Stimulated activated CD4-positive, alpha-beta T cell treated with anti-CD3 and anti-CD28 coated beads, TNF-alpha, amount 100 ng/mL, for 1 hour (primary cell): ENCODE measurements at places on chromosomes 7 and 10.

DNA sequence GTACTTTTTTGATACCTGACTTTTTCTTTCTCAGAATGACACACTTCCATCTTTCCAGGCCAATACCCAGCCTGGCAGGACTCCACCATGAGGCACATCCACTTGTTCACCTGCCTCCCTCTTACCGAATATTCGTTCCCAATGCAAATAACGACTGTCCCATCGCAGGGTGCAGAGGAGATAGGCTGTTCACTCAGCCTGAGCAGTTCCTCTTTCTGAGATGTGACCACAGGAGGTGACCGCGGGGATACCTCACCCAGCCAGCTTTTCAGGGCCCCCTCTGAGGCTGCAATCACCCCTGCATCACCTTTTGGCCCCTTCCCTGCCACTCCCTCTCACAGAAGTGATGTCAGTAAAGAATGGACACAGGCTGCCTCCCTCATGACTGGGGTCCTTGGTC is 28.3 kb downstream of the PTPRN2 start:
- no peak for DNase-seq

DNA sequence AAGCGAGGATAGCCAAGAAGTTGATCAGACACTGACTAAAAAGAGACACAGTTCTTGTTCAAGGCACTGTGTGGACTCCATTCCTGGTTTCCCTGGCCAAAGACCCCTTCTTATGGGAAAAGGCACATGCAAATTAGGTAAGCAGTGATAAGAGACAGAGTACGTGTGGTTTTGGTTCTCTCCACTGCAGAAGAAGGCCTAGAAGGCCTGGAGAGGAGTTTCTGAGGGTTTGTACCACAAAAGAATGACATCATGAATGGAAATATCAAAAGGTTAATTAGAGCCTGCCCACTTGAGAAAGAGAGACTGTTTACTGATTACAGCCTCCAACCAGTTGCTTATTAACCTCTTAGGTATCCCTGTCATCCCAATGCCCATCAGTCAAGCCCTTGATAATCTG is 137.5 kb downstream of the ZNF365 start:
- no peak for DNase-seq

- DNase-seq, result no peak
Measured at GRCh38 chr7:30901856-30902255, 9.8 kb upstream of the AQP1 start.

- DNase-seq, result no peak
Measured at GRCh38 chr7:132551886-132552285, 24.4 kb downstream of the PLXNA4 start.

DNA sequence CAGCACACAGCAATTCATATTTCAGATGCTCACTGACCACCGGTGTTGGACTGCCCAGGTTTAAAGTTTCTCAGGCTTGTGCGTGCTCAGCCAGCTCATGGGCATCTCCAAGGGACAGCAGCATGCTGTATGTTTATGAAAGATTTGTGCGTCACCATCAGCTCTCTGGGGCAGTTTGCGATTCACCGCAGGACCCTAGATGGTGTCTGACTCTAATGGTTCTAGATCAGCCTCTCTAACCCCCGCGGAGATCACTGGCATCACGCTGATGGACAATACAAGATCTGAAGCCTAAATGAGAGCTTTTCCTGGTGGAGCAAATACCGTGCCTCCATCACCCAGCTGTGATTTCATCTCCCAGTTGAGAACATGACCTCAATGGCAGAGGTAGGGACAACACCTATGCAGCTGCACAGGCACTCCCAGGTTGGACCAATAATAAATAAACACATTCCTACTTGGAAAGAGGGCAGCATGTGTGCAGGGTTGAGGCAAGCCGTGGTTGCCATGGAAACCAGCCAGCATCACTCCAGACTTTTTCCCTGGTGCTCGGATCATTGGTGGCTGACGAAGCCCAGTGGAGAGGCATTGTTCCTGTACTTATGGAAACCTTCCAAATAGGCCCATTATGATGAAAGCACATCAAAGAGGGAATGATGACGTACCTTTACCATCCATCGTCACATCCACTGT is 253.6 kb downstream of the KCNMA1 start:
- no peak for DNase-seq

DNA sequence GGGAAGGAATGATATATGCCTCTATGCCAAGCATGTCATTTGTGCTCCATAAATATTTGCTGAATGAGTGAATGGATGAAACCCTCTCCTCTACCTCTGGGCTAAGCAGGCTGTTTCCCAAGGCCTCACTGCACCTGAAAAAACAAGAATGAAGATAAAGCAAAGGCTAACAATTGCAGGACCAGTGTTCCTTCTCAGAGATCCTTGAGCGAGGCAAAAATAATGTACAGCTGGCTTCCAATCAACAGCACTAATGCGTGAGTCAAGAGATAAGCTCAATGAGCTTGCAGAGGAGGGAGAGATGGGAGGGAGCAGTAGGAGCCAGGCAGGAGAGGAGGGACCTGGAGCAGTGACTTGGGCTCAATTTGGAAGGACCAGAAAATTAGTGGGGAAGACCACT is 144.5 kb upstream of the NFE2L3 start:
- no peak for DNase-seq

- no peak for DNase-seq
Measured at GRCh38 chr10:101216207-101217043, 12.8 kb downstream of the LBX1 start.

DNA sequence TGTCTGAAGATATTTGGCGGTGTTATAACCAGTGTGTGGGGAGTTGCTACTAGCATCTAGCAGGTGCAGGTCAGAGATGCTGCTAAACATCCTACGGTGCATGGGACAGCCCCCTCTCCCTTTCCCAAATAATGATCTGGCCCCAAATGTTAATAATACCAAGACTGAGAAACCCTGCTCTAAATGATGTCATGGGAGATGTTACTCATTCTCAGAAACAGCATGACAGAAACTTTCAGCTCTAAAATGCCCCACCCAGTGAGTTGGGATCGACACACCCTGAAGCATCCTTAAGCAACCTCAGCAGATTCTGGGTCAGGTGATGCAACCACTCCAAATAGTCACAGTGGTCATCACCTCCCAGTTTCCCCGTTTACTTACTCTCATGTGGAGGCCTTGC is 108.8 kb upstream of the MPP7 start:
- DNase-seq, result no peak

- no peak for DNase-seq
Measured at GRCh38 chr10:986881-987619, 1.2 kb upstream of the GTPBP4 start.

- no peak for DNase-seq
Measured at GRCh38 chr7:96189129-96189820, 132.6 kb downstream of the SLC25A13 start.

- no peak for DNase-seq
Measured at GRCh38 chr7:27605689-27606269, 56.9 kb downstream of the HIBADH start.

GRCh38 chr10:110872145-110872983 is 636 bp downstream of the PDCD4 start:
- DNase-seq, result peak; percentile 59

DNA sequence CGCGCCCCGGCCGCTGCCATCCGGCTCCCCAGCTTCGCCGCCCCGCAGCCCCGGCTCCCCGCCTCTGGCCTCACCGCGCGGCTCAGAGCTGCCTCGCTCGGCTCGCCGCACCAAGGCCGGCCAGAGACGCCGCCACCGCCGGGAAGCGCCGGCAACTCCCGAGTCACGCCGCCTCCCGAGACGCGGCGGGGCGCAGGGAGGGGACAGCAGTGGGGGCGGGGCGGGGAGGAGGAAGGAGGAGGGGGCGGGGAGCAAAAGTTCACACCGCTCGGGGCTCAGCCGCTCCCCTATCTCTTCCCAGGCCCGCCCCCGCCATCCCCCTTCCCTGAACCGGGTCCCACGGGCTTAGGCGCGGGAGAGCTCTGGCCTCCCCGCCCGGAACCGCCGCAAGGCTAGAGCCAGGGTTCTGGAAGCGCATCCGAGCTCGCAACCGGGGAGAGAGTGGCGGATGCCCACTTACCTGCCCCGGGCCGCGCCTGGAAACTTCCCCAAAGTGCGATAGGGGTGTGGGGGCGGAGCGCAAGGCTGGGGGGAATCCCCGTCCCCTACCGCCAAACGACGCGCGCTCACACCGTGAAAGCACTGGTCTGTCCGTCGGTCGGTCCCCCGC is 1.0 kb downstream of the CHST15 start:
- no peak for DNase-seq

DNA sequence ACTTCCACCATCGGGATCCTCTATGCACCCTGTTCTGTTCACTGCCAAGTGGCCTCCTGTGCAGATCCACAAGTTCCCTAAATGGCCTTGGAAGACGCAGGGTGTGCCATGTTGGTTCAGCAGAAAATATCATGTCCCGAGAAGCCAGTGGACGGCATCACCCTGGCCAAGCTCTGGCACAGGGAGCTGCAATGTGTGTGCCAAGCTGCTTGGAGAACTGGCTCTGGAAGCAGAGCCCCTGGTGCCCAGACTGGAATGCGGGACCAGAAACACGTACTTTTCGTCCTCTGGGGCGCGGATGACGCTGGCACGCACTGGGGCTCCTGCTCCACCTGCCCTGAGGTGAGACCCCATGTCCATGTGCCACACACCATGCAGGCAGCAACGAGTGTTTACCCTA is 124.7 kb upstream of the CARD11 start:
- no peak for DNase-seq

GRCh38 chr7:100163006-100163531 is 4.5 kb upstream of the TRAPPC14 start:
- DNase-seq, result no peak

DNA sequence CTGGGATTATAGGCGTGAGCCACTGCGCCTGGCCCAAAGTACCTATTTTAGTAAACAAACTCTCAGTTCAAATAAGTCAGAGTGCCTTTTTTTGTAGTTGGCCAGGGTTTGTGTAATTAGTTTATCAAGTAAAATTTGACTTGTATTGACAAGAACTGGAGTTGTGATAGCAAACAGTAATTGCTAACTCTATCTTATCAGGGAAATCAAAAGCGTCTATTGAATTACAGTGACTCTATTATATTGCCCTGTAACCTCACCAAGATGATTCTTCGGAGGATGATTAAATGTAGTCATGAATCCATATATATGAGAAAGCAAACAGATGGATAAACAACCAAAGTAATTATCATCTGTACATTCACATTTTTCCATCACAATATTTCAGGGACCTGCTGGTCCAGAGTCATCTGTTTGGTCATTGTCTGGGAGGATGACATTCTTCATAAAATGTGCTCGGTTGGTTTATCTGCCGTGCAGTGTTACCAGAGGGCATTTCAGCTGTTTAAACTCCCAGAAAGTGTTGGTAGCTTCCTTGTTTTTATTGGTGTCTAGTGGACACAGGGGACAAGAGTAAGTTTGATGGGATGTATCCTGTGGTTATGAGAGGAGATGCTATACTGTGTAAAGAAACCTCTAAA is 35.6 kb downstream of the DOCK1 start:
- DNase-seq, result no peak

GRCh38 chr7:108627476-108628051 is 57.9 kb downstream of the DNAJB9 start:
- no peak for DNase-seq

- DNase-seq, result no peak
Measured at GRCh38 chr7:3806516-3806915, 505.5 kb downstream of the SDK1 start.

DNA sequence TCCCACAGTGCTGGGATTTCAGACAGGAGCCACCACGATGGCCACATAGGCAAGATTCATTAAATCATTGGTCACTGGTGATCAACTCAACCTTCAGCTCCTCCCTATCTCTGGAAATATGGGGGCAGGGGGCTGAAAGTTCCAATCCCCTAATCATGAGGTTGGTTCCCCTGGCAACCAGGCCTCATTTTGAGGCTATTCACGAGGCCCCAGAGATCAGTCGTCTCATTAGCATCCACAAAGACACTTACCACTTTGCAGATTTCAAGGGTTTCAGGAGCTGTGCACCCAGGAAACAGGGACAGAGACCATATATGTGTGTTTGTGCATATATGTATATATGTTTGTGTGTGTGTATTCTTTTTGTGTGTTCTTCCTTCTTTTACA is 7.7 kb upstream of the GUSB start:
- DNase-seq, result no peak

- no peak for DNase-seq
Measured at GRCh38 chr10:36141856-36142560, 499.9 kb upstream of the FZD8 start.

GRCh38 chr10:126052171-126052570 is 155.8 kb downstream of the FANK1 start:
- DNase-seq, result no peak

DNA sequence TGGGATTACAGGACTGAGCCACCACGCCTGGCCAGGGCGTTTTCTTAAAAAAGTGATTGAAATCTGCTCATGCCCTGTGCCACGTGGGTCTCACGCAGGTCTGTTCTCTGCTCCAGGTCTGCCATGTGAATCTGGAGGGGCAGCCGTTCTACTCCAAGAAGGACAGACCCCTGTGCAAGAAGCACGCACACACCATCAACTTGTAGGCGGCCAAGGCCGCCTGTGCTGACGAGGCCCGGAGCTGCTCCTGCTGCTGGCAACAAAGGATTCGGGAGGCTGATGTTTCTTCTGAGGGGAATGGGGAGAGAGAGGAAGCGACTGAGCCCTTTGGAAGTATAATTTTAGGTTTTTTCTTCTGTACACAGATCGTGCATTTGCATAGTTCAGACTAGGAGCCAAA is 23.6 kb upstream of the BMPR1A start:
- DNase-seq, result no peak

GRCh38 chr10:89295597-89295996 is 6.2 kb upstream of the IFIT2 start:
- no peak for DNase-seq

- no peak for DNase-seq
Measured at GRCh38 chr10:4136121-4136520, 351.1 kb upstream of the KLF6 start.

DNA sequence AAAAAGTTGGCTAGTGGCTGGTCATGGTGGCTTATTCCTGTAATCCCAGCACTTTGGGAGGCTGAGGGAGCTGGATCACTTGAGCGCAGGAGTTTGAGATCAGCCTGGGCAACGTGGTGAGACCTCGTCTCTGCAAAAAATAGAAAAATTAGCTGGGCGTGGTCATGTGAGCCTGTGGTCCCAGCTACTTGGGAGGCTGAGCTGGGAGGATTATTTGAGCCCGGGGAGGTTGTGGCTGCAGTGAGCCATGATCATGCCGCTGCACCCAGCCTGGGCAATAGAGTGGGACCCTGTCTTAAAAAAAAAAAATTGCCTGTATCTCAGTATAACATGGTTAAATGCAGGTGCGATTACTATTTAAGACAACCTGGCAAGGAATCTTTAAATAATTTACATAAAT is 61.0 kb downstream of the ADD3 start:
- no peak for DNase-seq

- DNase-seq, result no peak
Measured at GRCh38 chr10:132030898-132031463, 34.8 kb upstream of the JAKMIP3 start.

DNA sequence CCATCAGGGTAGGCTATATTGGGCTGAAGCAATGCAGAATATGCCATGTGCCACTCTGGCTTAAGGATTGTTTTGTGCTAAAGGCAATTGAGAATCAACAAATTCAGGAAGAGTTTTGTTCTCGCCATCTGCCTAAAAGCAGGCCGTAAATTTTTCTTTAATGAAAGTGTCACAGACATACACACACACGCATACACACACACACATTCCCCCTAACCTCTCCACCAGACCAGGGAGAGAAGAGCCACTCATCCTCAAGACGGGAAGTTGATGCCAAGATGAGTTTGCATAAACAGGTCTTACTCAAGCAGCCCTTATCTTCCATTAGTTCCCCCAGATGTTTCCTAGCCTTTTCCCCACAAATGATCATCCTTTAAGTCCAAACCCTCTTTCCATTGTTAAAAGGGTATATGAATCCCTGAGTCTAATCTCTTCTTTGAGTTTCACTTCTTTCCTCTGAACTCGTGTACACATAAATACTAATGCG is 59.6 kb upstream of the TRIM24 start:
- no peak for DNase-seq
